ENCODE measurements at places on chromosomes 1 and 21. TPM values are rescaled to one million over a fixed set of nuclear protein-coding genes. Genes with fewer than 3 reads are reported as not detected.

- H3K4me1 ChIP-seq: no peaks in the 10 kb centered on the region
- no peak for DNase-seq
- no peaks in the 10 kb centered on the region for H3K27me3 ChIP-seq
- no peak overlapping the region for H3K27ac ChIP-seq
- H3K4me3 ChIP-seq: no peak overlapping the region
Observed at GRCh38 chr1:1671365-1672119, 12.7 kb upstream of the CDK11B start.

- DNase-seq: no peak
- no peaks in the 10 kb centered on the region for H3K27me3 ChIP-seq
- peak overlapping the region; percentile 44 for H3K4me3 ChIP-seq
Observed at GRCh38 chr1:226736001-226736907, 2.8 kb downstream of the ITPKB start.

- H3K36me3 ChIP-seq: no peaks in the 10 kb centered on the region
- peak overlapping the region; percentile 44 for H3K4me3 ChIP-seq
- no peak for DNase-seq
- no peaks in the 10 kb centered on the region for H3K27me3 ChIP-seq
- H3K27ac ChIP-seq: peak overlapping the region; percentile 84
Observed at GRCh38 chr1:234978397-234979295, 150.0 kb downstream of the TOMM20 start.

Gene SLAMF7
- total RNA-seq: 0.48 TPM

Gene TAF13
- 37.8 TPM for total RNA-seq

Measured in type B pancreatic cell (in vitro differentiated cells).